Glutamatergic neuron (in vitro differentiated cells): ENCODE measurements at places on chromosomes 6 and 20.

- no peak for DNase-seq
Observed at GRCh38 chr6:127748290-127748689, 152.6 kb downstream of the THEMIS start.

DNA sequence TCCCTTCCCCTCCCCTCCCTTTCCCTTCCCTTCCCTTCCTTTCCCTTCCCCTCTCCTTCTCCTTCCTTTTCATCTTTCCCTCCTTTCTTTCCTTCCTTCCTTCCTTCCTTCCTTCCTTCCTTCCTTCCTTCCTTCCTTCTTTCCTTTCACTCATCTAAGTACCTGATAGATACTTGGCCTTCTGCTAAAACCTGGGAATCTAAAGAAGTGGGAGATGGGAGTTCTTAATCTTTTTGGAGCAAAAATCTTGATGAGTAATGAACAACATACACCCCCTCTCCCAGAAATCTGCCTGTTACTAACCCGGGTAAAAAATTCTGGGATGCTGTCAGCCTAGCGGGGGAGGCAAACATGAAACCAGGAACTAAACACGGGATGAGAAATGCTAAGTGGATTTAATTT is 100.7 kb downstream of the VEGFA start:
- no peak for DNase-seq

DNA sequence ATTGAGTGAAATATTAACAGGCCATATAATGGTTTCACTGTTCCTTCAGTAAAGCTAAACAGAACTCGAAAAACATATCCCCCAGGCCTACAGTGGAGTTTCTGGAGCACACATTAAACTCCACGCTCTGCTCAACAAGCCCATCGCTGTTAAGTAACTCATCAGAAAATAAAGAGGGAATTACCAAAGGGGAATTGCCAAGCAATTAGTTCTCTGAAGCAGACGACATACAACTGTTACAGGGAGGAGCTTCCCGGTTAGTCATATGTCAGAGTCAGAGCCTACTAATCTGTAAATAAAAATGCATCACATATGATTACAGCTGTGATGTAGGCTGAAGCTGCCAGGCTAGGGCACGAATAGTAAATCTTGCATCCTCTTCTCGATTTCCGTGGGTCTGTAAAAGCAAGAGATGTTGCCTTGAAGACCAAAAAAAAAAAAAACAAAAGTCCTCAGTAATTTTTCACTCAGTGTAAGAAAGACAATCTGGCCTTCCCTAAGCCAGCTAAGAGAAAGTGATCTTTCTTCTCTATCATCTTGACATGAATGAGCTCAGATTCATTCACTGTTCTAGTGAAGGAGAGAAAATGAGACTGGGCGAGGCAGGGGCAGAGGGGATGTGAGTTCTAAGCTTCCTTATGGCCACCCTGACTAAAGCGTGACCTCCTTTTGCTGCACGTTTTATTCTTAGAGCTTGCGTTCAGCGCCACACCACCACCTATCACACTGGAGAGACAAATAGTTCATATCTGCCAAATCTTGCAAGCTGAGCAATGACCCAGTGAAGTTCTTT is 13.8 kb downstream of the ATXN1 start:
- no peak for DNase-seq

- no peak for DNase-seq
Observed at GRCh38 chr6:150723345-150723658, 123.6 kb downstream of the PLEKHG1 start.

- no peak for DNase-seq
Observed at GRCh38 chr6:136608991-136609390, 58.8 kb upstream of the MAP7 start.

GRCh38 chr6:88565409-88565811 is 398.0 kb downstream of the RNGTT start:
- no peak for DNase-seq

DNA sequence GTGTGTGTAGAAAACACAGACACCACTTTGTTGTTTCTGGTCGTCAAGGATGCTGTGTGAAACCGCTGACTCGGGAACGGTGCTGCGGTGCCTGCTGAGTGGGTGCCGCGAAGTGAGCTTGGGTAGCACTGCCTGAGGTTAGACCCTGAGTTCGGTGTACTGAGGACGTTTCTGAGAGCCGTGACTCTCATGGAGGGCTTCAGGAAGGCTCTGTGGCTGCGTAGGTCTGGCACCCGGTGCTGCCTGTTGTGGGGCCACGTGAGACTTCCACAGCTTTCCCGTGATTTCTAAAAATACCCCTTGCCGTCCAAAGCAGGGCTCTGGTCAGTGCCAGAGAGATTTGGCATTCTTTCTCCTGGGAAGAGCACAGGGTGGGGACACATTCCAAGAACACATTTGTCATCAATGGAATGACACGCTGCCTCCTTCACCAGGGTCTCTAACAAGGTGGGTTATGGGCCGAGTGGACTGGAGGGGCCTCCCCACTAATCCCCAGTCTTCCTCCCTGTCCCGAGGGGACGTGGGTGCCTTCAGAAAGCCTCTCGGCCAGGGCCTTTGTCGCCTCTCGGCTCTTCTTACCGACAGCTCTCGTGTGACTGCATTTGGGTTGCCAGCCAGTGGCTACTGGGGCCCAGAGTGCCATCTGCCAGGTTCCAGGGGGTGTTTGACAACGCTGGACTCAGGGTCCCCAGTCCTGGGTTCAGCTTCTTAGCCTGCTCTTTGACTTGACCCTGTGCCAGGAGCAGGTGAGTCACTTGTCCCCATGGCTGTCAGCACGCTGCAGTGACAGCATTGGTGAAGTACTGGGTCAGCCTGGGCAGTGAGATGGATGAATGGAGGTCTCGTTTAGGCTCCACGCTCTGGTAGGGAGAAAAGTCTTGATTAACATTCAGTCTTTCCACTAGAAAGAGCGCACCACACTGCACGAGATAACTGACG is 62.2 kb downstream of the SYNJ2 start:
- DNase-seq = no peak
